Natural killer cell (primary cell): ENCODE measurements at places on chromosomes 13 and 19. TPM values are rescaled to one million over a fixed set of nuclear protein-coding genes. Genes with fewer than 3 reads are reported as not detected.

ARRDC5 gene
- total RNA-seq = 5.9 TPM

AP2A1 gene
- total RNA-seq = 163 TPM

- peaks cover 67% of the 10 kb centered on the region for H3K4me1 ChIP-seq
- peak overlapping the region; percentile 63 for H3K27ac ChIP-seq
- H3K4me3 ChIP-seq = no peak overlapping the region
- peaks cover 2% of the 10 kb centered on the region for H3K36me3 ChIP-seq
Observed at GRCh38 chr13:30744681-30745077, 9.3 kb downstream of the ALOX5AP start.

DNA sequence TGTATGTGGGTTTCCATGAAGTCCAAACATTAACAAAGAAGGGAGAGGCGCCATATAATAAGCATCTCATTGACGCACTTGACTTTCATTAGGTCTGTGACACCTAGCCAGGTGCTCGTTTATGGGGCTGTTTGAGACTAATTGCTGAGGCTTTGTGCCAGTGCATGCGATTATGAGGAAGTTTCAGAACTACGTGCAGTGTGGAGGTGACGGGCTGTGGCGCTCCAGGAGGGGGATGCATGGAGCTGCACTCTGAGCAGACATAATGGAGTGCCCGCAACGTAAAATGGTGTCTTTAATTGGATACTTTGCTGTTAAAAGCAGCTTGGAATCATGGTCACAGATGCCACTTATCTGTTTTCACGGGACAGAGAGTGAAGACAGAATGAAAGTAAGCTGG, 223.2 kb downstream of the FGF9 start:
- DNase-seq = no peak
- no peaks in the 10 kb centered on the region for H3K27me3 ChIP-seq

DNA sequence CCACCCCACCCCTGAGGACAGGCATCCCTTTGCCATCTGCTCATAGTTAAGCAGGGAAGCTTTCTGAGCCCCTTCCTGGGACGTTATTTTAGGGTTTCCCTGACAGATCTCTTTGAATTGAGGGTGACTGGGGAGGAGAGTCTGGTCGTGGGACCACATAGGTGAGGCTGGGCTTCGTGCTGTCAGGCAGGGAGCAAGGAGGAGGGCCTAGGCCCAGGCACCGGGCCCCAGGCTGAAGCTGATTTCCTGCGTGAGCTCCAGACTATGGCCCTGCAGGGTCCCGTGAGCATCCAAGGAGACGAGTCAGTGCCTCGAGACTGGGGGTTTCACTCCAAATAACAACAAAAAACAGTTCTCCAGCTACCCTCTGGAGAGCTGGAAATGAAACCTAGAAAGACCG, 60.4 kb downstream of the MYO9B start:
- DNase-seq = no peak
- peaks cover 25% of the 10 kb centered on the region for H3K4me1 ChIP-seq
- no peaks in the 10 kb centered on the region for H3K27me3 ChIP-seq
- no peaks in the 10 kb centered on the region for H3K36me3 ChIP-seq
- peak overlapping the region; percentile 58 for H3K27ac ChIP-seq

- no peak overlapping the region for H3K27ac ChIP-seq
- no peak for DNase-seq
- H3K4me3 ChIP-seq = no peak overlapping the region
- H3K27me3 ChIP-seq = no peaks in the 10 kb centered on the region
- peaks cover 5% of the 10 kb centered on the region for H3K36me3 ChIP-seq
Observed at GRCh38 chr19:38640368-38640767, 7.1 kb upstream of the ACTN4 start.
